AG09309 (cell line): ENCODE measurements at places on chromosomes 11 and 22.

GRCh38 chr11:67266449-67267187 is at the start of gene GRK2:
Gene GRK2, plus strand, starts transcription at chr11:67266473. Its CDS starts 227 bp downstream, at chr11:67266700.
- no peak for DNase-seq

DNA sequence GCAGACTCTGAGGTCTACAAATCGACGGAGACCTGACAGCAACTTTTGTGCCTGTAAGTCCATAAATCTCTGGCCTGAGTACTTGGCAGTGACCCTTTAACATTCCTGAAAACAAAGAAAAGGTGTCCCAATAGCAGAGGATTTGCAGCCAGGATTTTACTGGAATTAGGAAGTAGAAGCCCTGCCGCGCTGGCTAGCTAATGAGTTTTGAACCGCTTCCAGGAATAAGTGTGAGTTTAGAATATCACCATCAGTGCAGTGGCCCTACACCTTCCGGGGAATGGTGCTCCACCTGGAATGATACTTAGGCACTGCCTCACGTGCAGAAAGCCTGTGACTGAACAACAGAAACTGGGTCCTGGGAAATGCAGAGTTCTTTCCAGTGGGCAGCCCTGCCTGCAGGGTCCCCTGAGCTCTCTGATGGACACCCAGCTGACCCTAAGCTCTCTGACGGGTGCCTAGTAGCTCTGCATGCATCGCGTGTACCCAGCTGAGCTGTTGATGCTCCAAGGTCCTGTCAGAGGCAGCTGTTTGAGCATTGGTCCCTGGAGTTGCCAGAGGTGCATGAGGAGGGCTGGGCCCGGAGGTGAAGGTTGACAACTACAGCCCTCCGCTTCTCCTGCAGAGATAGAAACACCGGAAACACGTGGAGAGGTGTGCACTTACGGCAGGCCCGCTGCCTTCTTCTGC is 380.9 kb downstream of the TBC1D22A start:
- DNase-seq = no peak

- no peak for DNase-seq
Measured at GRCh38 chr22:41939981-41940831, 6.7 kb downstream of the CENPM start.

DNA sequence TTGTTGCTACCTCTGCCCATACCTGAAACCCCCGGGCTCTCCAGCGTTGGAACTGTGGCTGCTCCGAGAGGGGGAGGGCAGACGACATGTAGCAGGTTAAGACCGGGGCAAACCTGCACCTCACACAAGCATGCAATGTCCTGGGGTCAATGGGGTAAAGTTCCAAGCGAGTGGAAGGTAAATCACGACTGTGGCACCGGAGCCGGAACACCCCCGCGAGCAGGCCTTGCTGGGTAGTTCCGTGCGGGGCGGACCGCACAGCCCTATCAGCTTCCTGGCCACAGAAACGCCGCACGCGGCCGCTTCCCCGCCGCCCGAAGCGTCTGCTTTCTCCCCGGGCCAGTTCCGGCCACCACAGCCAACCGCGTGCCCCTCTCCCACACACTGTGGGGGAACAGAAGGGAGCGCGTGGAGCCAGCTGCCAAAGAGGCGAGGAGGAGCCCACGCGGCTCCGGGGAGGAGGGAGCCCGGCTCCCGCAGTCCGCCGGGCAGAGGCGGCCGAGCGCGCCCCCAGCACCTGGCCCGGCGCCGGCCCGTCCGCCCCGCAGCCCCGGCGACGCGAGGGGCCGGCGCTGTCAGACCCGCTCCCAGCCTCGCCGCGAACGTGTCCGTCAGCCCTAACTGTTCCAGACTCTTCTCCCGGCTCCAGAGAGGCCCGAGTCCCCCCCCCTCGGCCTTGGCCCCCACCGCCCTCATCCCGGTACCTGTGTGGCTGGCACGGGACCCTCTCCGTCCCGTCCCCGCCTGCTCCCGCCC is 1.6 kb downstream of the SPTBN2 start:
- no peak for DNase-seq

DNA sequence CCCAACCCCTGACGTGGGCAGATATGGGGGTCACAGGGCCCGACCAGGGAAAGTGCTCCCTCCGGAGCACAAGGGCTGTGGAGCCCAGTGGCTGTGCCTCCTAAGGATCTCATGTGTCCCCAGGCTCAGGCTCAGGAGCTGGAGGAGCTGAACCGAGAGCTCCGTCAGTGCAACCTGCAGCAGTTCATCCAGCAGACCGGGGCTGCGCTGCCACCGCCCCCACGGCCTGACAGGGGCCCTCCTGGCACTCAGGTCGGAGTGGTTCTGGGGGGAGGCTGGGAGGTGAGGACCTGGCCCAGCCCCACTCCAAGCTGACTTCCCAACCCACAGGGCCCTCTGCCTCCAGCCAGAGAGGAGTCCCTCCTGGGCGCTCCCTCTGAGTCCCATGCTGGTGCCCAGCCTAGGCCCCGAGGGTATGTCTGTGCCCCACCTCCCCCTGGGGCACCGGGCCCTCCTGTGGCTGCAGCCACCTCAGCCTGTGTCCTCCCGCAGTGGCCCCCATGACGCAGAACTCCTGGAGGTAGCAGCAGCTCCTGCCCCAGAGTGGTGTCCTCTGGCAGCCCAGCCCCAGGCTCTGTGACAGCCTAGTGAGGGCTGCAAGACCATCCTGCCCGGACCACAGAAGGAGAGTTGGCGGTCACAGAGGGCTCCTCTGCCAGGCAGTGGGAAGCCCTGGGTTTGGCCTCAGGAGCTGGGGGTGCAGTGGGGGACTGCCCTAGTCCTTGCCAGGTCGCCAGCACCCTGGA is 2.5 kb downstream of the RASSF7 start:
- DNase-seq = no peak
